ENCODE measurements at places on chromosomes 5 and 9. TPM values are rescaled to one million over a fixed set of nuclear protein-coding genes. Genes with fewer than 3 reads are reported as not detected.

GRCh38 chr9:136748666-136749611 is 614 bp upstream of the LCN6 start:
- no peak for DNase-seq

- DNase-seq: peak; percentile 39
Observed at GRCh38 chr9:131020388-131020787, 11.4 kb downstream of the LAMC3 start.

DNA sequence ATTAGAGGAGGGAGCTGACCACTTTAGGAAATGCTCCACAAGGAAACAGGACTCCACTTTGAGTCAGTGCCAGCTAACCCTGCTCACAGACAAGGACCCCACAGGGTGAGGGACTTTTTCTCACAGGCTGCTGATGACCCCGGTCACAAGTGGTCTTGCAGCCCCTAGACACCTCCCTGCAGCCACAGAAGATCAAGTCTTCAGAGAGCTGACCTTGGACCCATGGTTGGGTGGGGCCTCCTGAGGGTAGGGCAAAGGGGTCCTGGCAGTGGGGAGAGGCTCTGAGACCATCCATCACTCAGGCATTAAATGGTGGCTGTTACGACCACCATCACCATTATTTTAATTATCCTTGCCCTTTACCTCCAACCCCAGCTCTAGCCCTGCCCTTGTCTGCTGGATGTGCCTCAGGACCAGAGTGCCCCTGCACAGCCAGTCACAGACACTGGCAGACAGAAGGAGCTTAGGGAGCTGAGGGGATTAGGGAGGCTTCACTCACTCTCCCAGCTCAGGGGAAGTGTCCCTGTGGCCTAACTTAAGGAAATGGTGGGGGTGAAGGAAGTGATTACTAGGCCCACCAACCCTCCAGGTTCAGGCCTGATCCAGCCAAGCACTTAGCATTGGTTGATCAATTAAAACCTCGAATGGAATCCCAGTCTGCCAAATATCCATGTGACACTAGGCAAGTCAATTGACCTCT is 1.6 kb downstream of the ACSL6 start:
- no peak for DNase-seq

DNA sequence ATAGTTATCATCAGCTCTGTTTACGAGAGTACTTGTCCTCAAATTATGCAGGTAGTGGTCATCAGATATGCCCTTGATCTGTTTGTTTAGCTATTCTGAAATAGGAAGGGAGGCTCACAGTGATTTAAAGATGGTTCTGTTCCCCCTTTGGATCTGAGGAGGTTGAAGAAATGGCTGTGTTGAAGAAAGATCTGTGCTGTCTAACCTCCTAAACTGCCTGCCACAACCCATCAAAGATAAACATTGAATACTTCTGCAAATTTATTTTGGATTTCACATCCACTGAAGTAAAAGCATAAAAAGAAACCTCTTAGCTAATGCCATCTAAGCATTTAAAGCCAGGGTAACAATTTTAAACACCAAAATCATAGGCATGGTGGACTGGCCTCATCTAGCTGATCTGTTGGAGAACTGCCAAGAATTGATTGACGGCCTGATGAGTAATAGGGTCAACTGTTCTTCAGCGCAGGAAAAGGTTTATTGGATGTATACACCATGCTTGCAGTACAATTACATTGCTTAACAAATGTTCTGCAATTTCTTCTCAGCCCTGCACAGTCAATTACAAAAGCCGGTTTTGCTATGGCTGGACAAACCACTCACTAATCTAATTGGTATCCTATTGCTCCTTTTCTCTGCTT is 97.6 kb downstream of the SEMA6A start:
- DNase-seq: no peak

KIF12 gene
- polyA plus RNA-seq: 0.07 TPM

DNA sequence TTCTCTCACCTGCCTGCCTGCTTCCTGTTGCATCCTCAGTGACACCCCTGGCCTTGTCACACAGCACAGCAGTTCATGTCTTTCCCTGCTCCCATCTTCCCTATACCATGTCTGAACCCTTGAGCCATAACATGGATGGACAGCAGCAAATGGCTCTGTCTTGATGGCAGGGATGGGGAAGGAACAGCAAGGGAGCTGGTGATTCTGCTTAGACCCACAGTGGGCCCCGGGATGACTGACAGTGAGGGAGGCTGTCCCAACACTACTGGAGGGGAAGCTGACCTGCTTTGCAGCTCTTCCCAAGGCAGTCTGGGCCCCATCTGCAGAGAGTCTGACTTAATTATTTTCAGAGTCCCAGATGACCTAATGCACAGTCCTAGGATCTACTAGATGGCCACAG is 48.2 kb downstream of the MARCHF3 start:
- no peak for DNase-seq

DNA sequence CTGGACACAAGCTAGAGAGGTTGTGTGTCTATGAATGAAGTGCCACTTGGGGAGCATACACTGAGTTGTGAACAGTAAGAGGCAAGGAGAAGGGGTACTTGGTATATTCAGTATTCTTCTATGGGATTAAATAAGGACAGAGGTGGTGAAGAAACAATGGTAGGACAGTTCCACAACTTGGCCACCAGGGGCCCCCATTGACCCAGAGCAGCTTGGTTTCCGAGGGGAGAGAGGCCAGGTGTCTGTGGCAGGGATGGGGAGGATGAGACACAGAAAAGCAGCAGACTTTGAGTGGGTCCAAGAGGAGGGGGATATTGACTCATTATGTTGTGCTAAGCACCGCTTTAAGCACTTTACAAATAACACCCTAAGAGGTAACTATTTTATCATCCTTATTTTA is 220.6 kb downstream of the MELK start:
- no peak for DNase-seq

SLC6A7 gene
- not detected for polyA plus RNA-seq

DNA sequence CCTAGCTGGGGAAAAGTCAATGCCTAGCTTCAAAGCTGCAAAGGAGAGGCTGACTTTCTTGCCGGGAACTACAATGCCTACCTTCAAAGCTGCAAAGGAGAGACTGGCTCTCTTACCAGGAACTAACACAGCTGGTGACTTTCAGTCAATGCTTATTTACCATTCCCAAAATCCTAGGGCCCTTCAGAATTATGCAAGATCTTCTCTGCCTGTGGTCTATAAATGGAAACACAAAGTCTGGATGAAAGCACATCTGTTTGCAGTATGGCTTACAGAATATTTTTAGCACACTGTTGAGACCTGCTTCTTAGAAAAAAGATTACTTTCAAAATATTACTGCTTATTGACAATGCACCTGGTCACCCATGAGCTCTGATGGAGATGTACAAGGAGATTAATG is 259.4 kb downstream of the PLK2 start:
- no peak for DNase-seq

CCNI2 gene
- polyA plus RNA-seq: 0.15 TPM

ATG12 gene
- 71.1 TPM for polyA plus RNA-seq

DNA sequence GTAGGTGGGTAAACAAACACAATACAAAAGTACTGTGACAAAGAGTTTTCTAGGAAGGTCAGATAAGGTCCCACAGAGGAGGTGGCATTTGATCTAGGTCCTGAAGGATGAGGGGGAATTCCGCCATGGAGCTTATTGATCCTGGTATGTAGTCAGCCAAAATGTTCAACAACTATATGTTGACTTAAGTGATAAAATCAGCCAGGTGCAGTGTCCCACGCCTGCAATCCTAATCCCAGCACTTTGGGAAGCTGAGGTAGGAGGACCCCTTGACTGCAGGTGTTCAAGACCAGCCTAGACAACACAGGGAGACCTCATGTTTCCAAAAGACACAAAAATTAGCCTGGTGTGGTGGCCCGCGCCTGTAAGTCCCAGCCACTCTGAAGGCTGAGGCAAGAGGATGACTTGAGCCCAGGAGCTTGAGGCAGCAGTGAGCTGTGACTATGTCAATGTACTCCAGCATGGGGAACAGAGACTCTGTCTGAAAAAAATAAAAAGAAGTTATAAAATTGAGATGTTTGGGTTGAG is 46.4 kb upstream of the PLIN2 start:
- no peak for DNase-seq

DNA sequence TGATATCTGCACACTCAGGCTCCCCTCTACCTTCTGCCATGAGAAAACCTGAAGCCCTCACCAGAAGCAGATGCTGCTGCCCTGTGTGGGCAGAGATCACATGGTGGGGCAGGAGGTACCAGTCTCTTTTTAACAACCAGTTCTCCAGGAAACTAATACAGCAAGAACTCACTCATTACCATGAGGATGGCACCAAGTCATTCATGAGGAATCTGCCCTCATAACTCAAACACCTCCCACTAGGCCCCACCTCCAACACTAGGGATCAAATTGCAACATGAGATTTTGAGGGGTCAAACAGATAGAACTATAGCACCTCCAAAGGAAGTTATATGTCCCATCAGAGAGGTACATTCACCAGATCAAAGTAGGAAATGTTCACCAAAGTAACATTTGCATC is 136.3 kb upstream of the SHB start:
- DNase-seq: no peak
